ENCODE measurements at places on chromosomes 7 and 10.

DNA sequence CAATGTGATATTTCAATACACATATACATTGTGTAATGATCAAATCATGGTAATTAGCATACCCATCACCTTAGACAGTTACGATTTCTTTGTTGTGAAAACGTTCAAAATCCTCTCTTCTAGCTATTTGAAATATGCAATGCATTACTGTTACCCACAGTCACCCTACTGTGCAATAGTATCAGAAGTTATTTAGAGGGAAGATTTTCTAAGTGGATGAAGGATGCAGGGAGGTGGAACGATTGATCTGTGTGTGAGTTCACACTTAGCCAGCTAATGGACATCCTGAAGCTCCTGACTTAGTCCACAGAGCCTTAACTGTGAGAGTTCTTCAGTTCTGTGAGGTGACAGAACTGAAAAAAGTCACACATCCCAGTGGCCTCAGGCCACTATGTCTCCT, 97.2 kb upstream of the LAMB4 start:
- DNase-seq = no peak

GRCh38 chr10:35778306-35778705, 136.2 kb upstream of the FZD8 start:
- no peak for DNase-seq

- DNase-seq = no peak
Observed at GRCh38 chr7:129502708-129503685, 666 bp downstream of the SMKR1 start.

- DNase-seq = no peak
Observed at GRCh38 chr10:78115135-78115853, 81.6 kb downstream of the RPS24 start.

GRCh38 chr7:84792231-84792893, 394.5 kb downstream of the SEMA3D start:
- no peak for DNase-seq

DNA sequence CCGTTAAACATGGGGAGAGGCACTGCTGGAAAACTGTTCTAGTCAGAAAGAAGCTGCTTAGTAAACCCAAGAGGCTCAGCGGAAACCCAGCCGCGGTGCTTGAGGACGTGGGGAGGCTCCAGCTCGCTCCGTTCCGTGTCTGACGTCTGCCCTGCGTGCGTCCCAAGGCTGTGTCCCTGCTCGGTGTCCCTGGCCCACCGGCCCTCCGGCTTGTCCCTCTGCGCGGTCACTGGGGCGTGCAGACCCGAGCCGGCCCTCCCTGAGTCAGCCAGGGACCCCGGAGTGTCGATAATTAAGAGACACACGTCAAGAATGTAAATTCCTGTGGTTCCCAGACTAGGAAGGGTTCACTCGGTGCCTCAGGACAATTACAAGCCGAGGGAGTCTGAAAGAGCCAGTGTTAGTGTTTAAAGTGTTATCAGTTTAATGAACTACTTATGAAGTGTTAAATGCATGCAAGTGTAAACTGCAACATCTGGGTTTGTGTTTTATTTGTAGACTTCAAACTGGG, 98.9 kb downstream of the WDR11 start:
- DNase-seq = no peak

DNA sequence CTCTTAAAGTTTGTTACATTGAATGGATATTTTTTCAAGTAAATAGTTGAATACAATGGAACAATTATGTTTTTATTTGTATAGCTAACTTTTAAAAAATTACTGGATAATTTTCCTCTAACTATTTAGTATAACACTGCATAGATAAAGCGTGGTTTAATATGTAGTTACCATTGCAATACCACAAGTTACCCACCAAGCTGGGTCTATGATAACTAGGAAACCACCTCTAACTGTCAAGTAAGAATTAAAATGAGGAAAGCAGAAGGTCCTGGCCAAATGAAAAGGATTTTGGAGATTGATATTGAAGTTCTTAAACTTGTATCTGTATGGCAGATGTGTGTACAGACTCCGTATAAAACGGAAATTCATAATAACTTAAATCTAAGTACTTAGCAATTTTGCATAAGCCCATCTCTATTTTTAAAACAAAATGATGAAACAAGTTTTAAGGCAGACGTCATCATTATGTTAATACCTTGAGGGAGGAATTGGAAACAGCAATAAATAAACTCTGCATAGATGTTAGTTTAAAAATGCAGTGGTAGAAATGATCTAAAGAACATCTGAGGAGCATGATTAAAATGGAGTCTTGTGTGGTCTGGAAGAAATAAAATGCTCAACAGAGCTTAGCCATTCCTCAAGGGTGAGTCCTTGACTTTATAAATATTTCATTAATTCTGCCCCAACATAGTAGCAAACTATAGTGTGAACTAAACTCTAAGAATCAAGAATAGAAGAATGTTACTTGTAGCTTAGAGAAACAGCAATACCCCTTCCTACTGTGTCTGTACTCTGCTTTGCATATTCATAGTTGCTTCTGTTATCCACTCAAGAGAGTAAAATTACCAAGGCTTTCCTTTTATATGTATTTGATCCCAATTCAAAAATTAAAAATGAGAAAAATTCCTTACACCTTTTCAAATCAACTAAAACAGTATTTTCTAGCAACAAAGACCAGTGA, 206.4 kb upstream of the FERD3L start:
- no peak for DNase-seq

- no peak for DNase-seq
Observed at GRCh38 chr10:63228237-63228636, 95.1 kb downstream of the NRBF2 start.

GRCh38 chr7:73906874-73907273, 45.9 kb downstream of the TMEM270 start:
- no peak for DNase-seq

- no peak for DNase-seq
Observed at GRCh38 chr10:20215547-20216152, 399.4 kb downstream of the PLXDC2 start.

- DNase-seq = peak; percentile 81
Observed at GRCh38 chr10:86779220-86780017, 23.0 kb downstream of the BMPR1A start.

GRCh38 chr10:83666762-83667161, 472.5 kb upstream of the GHITM start:
- DNase-seq = no peak

DNA sequence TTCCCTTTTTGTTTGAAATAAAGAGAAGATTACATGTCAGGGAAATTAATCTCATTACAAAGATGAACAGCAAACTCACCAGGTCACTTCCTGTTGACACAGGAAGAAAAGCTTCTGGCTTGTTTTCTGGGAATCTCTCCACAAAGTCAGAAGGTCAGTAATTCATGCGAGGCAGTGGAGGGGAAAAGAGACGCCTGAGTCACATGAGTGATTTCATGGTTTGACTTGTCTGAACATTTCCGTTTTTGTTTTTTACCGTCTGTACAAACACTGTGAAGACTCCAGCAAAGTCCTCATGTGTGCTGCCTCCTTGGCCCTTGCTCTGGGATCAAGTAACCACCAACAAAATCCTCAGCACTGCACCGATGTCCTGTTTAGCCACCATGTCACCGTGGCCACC, 2.5 kb upstream of the HABP2 start:
- no peak for DNase-seq

GRCh38 chr7:106421181-106421762, 136.5 kb upstream of the NAMPT start:
- peak; percentile 96 for DNase-seq

DNA sequence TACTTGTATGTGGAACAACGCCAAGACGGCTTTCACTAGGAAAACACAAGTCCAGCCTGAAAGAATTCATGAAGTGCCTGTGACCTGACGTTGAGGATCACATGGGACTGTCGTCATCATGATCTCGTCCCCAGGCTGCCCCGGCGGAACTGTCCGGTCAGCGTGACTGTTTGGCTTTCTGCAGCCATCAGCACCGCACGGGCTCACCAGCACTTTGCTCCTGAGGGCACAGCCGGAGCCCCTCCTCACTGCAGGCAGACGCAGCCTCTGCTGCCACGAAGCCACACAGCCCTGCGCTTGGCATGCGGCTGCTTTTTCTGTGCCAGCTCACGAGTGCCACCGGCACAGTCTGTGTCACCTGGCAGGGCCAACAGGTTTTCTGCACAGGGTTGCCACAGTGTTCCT, 9.4 kb upstream of the GET4 start:
- peak; percentile 49 for DNase-seq
